OCI-LY7 (cell line): ENCODE measurements at places on chromosomes 13 and 19. TPM values are rescaled to one million over a fixed set of nuclear protein-coding genes. Genes with fewer than 3 reads are reported as not detected.

Gene ATP4B
- not detected in 2 replicates for total RNA-seq

Gene MYCBP2
- total RNA-seq, result 120 and 125 TPM in 2 replicates

- no peak for DNase-seq
Observed at GRCh38 chr13:23849670-23850069, 39.5 kb downstream of the MIPEP start.

DNA sequence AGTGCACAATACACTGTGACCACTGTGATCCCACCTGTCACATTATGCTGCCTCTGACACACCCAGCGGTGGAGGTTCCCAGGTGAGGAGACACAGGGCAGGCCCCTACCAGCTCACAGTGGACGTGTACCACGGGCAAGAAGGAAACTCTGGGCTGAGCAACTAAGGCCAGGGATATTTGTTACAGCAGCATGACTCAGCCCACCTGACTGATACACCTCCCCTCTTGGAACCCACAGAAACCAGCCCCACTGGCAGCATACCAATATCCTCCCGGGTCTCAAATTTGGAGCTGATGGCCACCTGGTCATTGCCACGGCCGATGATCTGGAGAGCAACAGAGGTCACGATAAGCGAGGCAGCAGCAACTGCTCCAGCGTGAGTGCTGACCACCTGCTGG is 14.9 kb downstream of the KLC3 start:
- DNase-seq, result no peak

GRCh38 chr13:23695711-23696464 is 125.7 kb downstream of the TNFRSF19 start:
- peak; percentile 8 for DNase-seq

GRCh38 chr19:41999071-41999877 is 5.2 kb upstream of the ATP1A3 start:
- no peak for DNase-seq

DNA sequence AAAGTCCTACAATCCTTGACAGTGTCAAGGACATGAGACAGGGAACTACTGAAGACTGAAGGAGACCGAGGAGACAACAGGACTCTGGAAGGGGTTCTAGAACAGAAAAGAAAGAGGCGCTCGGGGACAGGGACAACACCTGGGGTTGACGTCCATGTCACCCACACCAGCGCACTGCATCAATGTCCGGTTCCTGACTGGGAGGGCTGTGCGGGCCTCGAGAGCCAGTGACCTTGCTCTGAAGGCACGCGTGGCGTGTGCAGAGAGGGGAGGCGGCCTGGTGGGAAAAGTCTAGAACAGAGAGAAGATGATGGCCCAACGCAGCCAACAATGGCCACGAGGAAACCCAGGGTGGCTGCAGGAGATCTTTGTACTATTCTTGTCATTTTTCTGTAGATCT is 5.7 kb downstream of the CARS2 start:
- no peak for DNase-seq
